ENCODE measurements at places on chromosomes 1 and 21. TPM values are rescaled to one million over a fixed set of nuclear protein-coding genes. Genes with fewer than 3 reads are reported as not detected.

Gene IFNLR1
- total RNA-seq: 0.12 TPM

Gene GCLM
- total RNA-seq: 21.1 TPM

Gene EFNA1
- 42.3 TPM for total RNA-seq

Gene PLXNA2
- 69.7 TPM for total RNA-seq

Gene NCAM2
- not detected for total RNA-seq

Gene DNAJC28
- 0.39 TPM for total RNA-seq

Gene OPRD1
- not detected for total RNA-seq

Gene HHIPL2
- 1.7 TPM for total RNA-seq

Gene USP24
- 38.0 TPM for total RNA-seq

- H3K4me1 ChIP-seq: peaks cover 24% of the 10 kb centered on the region
- peak overlapping the region; percentile 34 for H3K4me3 ChIP-seq
- DNase-seq: peak; percentile 40
- peaks cover 5% of the 10 kb centered on the region for H3K36me3 ChIP-seq
- H3K27me3 ChIP-seq: peaks cover under 1% of the 10 kb centered on the region
- H3K27ac ChIP-seq: peak overlapping the region; percentile 57
These were observed 369.8 kb downstream of the NPHP4 start for GRCh38 chr1:5622412-5622811.

DNA sequence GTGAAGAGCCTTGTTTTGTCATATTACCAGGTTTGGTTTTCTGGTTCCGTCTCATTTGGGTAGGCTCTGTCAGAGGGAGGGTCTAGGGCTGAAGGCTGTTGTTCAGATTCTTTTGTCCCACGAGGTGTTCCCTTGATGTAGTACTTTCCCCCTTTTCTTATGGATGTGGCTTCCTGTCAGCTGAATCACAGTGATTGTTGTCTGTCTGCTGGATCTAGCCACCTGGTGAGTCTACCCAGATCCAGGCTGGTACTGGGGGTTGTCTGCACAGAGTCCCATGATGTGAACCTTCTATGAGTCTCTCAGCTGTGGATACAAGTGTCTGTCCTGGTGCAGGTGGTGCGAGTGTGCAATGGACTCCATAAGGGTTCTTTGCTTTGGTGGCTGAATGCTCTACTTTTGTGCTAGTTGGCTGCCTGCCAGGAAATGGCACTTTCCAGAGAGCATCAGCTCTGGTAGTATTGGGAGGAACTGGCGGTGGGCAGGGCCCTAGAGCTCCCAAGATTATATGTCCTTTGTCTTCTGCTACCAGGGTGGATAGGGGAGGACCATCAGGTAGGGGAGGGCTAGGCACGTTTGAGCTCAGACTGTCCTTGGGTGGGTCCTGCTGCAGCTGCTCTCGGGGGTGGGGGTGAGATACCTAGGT lies 246.0 kb downstream of the RYR2 start:
- no peaks in the 10 kb centered on the region for H3K4me1 ChIP-seq
- H3K4me3 ChIP-seq: no peak overlapping the region
- H3K27me3 ChIP-seq: peaks cover 87% of the 10 kb centered on the region
- H3K27ac ChIP-seq: no peak overlapping the region
- peak; percentile 39 for DNase-seq

DNA sequence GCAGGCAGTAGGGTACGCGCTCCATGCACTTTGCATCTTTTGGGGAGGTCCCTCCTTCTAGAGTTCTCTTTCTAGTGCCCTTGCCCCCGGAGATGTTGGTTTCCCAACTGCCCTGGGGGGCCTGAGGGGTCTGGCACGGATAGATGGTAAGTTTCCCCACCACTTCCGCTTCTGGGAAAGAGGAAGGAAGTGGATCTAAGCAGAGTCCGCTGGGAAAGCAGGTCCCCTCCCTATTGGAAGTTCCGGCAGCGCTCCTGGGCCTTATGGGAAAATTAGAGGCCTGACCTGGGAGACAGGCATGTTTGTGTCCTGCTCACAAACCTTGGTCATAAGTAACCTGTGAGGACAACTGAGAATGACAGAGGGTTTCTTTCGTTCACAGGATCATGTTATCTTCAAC lies 274.4 kb downstream of the RPS6KC1 start:
- no peak for DNase-seq
- H3K4me1 ChIP-seq: peaks cover 21% of the 10 kb centered on the region
- H3K27ac ChIP-seq: peak overlapping the region; percentile 21
- H3K4me3 ChIP-seq: no peak overlapping the region
- no peaks in the 10 kb centered on the region for H3K36me3 ChIP-seq

- peaks cover 12% of the 10 kb centered on the region for H3K4me1 ChIP-seq
- peak overlapping the region; percentile 93 for H3K27ac ChIP-seq
- H3K4me3 ChIP-seq: peak overlapping the region; percentile 87
- H3K36me3 ChIP-seq: no peaks in the 10 kb centered on the region
- no peaks in the 10 kb centered on the region for H3K27me3 ChIP-seq
These were observed 12.2 kb upstream of the SPEN start for GRCh38 chr1:15835205-15835740.

DNA sequence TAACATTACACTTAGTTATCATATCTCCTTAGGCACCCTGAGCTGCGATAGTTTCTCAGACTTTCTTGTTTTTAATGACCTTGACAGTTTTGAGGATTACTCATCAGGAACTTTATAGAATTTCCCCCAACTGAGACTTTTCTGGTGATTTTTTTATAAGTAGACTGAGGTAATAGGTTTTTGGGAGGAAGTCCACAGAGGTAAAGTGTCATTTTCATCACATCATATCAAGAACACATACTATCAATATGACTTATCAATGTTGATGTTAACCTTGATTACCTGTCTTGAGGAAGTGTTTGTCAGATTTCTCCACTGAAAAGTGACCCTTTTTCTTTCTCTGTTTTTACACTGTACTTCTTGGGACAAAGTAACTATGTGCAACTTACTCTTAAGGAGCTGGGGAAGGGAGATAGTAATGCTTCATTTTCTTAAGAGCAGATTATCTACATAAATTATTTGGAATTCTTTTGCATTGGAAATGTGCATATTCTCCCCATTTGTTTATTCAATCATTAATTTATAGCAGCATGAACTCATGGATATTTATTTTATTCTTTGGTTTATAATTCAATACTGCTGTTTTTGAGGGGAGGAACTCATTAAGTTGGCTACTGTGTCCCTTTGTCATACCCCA lies 72.8 kb upstream of the HSD17B7 start:
- H3K36me3 ChIP-seq: no peaks in the 10 kb centered on the region
- H3K27ac ChIP-seq: no peak overlapping the region
- DNase-seq: no peak
- H3K4me3 ChIP-seq: no peak overlapping the region
- H3K27me3 ChIP-seq: no peaks in the 10 kb centered on the region
- H3K4me1 ChIP-seq: no peaks in the 10 kb centered on the region

GRCh38 chr21:34080710-34081109 lies 7.3 kb downstream of the MRPS6 start:
- DNase-seq: no peak
- H3K27me3 ChIP-seq: no peaks in the 10 kb centered on the region
- no peak overlapping the region for H3K27ac ChIP-seq
- peaks cover 7% of the 10 kb centered on the region for H3K36me3 ChIP-seq
- no peak overlapping the region for H3K4me3 ChIP-seq
- H3K4me1 ChIP-seq: peaks cover 50% of the 10 kb centered on the region

DNA sequence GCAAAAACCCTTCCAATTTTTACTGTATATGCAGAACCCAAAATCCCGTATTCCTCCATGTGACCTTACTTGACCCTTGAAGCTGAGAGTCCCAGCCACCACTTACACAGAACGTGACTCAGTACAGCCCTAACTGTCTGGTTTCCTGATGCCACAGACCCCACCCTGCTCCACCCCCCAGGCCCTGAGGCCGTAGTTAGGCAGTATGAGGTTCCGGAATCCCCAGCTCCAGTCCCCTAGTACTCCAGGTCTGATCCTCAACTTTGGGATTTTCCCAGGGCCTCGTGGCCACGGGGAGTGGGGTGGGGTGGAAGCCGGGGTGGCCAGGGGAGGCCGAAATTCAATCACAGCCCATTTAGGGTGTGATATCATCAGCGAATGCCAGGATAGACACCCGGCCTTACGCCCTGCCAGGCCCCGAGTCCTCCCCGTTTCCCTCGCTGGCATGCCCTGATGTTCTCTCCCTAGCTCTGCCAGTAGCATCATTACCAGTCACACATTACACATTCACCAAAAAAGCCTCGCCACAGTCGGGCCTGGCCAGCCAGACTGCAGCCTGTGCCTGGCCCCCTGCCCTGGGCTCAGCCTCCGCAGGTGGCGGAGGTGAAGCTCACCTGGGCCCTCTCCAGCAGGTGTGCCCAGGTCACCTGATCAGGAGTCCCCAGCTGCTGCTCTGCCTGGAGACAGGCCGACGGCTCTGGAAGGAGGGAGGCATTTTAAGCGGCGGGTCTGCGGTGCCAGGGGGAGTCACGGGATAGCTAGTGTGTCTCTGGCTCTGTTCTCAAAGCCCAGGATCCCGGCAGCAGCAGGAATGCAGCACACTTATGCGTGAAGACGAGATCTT lies 70.8 kb downstream of the SCCPDH start:
- DNase-seq: peak; percentile 50
- H3K27ac ChIP-seq: no peak overlapping the region
- peaks cover 14% of the 10 kb centered on the region for H3K4me1 ChIP-seq

DNA sequence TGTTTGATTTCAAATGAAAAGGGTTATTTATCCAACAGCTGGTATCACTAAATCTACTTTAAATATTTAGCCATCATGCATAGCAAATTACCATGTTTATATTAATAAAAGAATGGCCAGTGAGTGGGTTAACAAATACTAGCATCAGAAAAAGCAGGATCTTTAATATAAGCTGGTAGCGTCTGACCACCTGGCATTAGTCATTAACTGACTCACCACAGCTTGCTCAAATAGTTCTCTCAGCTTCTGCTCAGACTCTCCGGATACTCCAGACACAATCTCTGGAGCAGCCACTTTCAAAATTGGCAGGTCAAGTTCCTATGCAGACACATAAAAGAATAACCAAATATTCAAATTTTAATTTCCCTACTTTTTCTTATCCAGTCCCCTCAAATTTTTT lies 29.6 kb downstream of the NVL start:
- H3K36me3 ChIP-seq: peaks cover 97% of the 10 kb centered on the region
- DNase-seq: peak; percentile 90
- H3K4me1 ChIP-seq: peaks cover 6% of the 10 kb centered on the region
- H3K27me3 ChIP-seq: no peaks in the 10 kb centered on the region
- H3K27ac ChIP-seq: peak overlapping the region; percentile 65

DNA sequence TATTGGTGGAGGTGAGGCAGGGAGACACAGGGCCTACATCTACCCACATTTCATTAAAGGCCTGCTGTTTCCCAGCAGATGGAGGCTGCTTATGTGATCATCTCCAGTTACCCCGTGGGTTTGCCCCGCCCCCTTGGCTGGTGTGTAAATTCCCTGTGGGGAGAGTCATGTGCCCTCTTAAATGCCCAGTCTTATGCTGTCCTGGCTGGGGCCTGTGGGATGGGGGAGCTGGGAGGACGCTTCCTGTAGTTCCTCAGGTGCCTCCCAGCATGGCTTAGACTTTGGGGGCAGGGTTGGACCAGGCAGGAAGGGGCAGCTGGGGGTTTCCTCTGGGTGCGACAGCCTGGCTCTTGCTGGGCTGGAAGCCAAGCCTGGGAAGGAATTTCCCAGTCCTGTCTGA lies 15.5 kb upstream of the CITED4 start:
- H3K4me3 ChIP-seq: no peak overlapping the region
- no peaks in the 10 kb centered on the region for H3K27me3 ChIP-seq
- H3K27ac ChIP-seq: peak overlapping the region; percentile 97
- H3K36me3 ChIP-seq: no peaks in the 10 kb centered on the region
- peaks cover 44% of the 10 kb centered on the region for H3K4me1 ChIP-seq

DNA sequence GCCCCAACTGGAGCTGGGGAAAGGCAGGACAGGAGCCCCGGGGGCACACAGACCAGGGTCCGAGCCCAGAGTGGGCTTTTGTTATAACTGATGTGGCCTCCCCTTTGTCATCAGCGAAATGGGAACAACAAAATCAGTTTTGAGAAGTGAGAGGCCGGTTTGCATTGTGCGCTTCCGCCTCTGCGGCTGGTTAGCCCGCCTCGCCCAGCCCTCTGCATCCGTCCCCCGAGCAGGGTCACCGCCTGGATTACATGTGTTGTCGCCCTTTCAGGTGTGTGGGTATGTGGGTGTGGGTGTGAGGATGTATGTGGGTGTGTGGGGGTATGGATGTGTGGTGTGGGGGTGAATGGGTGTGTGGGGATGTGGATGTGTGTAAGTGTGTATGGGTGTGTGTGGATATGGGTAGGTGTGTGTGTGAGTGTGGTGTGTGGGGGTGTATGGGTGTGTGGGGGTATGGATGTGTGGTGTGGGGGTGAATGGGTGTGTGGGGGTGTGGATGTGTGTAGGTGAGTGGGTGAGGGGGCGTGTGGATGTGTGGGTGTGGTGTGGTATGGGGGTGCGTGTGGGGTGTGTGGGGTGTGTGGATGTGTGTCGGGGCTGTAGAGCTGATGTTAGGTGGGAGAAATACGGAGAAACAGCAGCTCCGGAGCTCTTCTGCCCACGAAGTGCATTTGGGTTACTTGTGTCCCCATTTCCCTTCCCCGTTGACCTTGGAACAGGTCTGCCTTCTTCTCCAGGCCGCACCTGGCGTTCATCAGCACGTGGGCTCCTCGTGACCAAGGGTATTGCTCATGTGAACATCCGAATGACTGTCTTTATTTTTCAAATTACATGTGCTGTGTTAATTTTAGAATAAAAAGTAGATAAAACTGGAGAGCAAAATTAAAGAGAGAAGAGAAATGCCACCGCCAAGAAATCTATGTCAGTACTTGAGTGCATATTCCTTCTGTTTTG lies 67.6 kb downstream of the FHAD1 start:
- no peak overlapping the region for H3K4me3 ChIP-seq
- H3K4me1 ChIP-seq: no peaks in the 10 kb centered on the region
- no peak overlapping the region for H3K27ac ChIP-seq
- H3K36me3 ChIP-seq: no peaks in the 10 kb centered on the region
- no peak for DNase-seq

- no peak for DNase-seq
- H3K4me3 ChIP-seq: no peak overlapping the region
These were observed 245.1 kb downstream of the MATN1 start for GRCh38 chr1:30478283-30478682.

DNA sequence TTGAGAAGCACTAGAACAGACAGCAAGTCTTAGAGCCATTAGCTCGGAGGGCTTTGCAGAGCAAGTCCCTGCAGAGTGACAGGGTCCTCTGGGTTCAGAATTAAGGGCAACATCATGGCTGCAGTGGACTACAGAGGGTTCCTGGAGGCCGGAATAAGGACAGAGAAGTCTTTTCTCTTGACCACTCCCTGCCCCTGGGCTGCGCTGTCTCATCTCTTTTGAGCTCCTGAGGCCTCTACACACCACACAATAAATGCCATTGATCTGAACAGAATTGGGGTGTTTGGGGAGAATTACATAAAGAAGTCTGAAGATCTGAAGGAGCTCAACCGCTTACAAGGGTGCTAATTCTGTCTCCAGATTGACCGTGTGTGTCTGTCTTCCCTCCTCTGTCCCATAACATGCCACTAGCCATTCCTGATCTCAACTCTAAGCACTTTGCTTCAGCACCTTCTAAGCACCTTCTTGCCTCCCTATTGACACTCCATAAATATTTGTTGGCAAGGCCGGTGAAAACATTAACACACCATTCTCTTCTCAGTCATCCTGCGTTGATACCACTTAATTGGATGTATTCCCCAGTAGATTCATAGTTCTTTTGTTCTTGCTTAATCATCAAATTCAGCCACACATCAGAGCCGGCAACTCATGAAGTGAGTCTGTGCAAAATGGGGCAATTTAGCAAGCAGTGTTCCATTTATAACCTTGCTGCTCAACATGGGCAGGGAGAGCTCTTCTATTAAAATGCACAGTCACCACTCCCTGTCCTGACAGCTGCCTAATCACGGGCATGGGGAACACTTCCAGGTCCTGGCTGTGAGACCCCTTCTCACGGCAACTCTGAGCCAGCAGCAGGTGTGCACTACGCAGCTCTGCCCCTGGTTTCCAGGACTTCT lies 49.7 kb downstream of the NMNAT2 start:
- DNase-seq: no peak
- H3K36me3 ChIP-seq: no peaks in the 10 kb centered on the region
- no peak overlapping the region for H3K4me3 ChIP-seq

Data from MCF 10A (cell line).